ENCODE measurements at places on chromosomes 3 and 15.

DNA sequence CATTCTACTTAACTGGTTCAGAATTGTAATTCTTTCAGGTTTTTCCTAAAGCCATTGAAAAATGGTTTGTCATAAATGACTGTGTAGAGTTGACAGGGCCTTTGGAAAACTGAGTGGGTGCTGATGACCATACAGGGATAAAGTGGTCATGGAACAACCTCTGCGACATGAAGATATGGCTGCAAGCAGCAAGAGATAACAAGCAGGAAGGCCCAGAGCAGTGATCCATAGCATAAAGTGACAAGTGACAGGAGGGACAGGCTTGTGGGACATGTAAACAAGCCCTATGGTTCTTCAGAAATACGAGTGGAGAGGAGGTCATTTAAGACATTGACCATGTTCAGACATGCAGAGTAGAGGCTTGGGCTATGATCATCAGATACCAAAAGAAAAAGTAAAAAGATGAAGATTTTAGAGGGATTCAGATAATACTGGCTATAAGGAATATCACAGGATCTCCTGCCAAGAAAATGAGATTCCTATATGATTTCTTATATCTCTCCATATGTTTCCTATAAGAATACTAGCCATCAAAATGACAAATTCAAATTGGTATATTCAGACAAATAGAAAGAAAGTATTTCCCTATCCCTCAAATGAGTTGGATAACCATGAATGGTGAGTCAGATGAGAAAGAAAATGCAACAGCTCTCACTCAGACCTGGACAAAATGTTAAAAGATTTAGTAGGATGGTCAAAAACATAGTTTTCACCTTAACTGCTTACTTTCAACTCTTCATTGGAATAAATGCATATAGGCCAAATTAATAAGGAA, 827.6 kb upstream of the CFAP20DC start:
- no peak for DNase-seq

GRCh38 chr3:159208050-159208449, 406.2 kb downstream of the MFSD1 start:
- DNase-seq: no peak

DNA sequence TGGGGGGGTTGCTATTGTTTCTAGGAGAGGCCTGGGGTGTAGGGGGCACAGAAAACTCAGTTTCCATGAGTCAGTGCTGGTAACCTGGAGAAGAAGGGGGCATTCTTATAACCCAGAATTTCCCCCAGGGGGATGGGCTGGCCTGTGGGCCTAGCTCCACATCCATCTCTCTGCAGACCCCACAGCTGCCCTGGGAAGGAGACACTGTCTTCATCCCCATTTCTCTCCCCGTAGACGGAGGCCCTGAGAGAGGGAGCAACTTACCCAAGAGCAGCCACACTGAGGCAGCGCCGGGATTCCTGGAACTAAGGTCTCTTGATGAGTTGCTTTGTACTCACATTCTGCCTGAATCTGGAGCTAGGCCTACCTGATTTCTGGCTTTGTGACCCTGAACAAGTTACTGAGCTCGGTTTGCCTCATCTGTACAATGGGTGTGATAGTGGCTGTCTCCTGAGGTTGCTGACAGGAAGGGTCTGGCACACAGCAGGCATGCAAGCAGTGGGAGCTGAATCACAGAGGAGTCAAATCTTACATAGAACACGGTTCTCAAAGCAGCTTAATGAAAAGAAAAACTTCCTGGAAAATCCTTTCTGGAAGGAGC, 55.0 kb upstream of the LCTL start:
- no peak for DNase-seq

DNA sequence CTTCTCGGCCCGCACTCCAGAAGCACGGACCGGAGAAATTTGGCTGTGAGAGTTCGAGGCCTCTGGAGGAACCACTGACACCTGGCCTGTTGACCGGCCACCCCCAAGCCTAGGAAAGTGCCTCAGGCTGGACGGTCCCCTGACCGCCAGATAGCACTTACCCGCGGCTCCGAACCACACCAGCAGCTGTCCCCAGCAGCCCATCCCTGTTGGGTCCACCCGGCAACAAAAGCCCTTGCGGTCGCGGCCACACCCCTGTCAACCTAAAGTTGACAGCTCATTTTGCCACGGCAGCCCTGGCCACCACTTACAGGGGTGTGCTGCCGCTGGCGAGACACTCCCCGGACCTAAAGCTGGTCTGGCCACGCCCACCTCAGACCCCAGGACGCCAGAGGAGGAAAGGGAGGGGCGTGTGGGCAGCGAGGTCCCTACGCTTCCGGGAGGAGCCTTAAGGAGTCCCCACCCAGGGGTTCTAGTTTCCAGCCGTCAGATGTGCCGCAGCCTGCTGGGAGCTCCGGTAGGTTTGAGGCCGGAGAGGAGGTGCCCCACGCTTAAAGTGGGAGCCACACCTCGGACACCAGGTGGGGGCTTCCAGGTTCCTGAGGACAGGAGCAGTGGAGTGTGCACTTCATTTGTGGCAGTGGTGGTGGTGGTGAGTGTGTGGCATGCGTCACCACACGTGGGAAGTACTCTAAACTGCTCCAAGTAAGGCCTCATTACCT, at the start of gene LTK:
TSS of gene LTK (minus strand) at position 322 of the 722 bp plus-strand sequence. CDS start at position 204, 118 bp downstream.
- peak; percentile 17 for DNase-seq

DNA sequence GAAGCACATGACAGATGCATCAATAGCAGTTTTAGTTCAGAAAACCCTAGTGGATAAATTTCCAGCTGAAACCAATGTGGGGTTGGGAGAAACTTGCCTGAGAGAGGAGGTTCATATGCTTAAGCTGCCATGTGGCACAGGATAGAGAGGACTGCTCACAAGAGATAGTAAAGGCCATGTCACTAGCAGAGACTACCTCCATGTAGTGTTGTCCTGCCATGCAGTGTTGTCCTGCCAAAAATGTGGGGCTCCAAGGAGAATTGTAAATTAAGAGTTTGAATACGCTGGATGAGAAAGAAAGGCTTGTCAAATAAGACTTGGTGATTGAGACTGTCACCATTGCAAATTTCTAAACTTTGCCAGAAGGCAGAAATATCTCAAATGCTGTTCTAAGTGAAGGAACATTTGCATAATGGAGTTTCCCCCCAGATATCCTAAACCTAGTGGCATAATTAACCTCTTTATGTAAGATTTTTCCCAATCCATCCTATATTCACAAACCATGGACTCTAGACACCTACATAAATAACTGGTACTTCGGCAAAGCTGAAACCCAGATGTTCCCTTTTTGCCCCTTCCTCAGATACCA, 938.3 kb upstream of the ALCAM start:
- no peak for DNase-seq

- no peak for DNase-seq
Observed at GRCh38 chr3:154954757-154955156, 125.4 kb upstream of the MME start.

GRCh38 chr15:25175033-25175788, 220.4 kb downstream of the SNRPN start:
- DNase-seq: no peak

- DNase-seq: no peak
Observed at GRCh38 chr3:18864933-18865731, 283.2 kb upstream of the KCNH8 start.

- no peak for DNase-seq
Observed at GRCh38 chr15:88018869-88019641, 237.5 kb downstream of the NTRK3 start.

All from T-helper 17 cell (primary cell).